Skeletal muscle cell (primary cell): ENCODE measurements at places on chromosomes 7 and 10.

DNA sequence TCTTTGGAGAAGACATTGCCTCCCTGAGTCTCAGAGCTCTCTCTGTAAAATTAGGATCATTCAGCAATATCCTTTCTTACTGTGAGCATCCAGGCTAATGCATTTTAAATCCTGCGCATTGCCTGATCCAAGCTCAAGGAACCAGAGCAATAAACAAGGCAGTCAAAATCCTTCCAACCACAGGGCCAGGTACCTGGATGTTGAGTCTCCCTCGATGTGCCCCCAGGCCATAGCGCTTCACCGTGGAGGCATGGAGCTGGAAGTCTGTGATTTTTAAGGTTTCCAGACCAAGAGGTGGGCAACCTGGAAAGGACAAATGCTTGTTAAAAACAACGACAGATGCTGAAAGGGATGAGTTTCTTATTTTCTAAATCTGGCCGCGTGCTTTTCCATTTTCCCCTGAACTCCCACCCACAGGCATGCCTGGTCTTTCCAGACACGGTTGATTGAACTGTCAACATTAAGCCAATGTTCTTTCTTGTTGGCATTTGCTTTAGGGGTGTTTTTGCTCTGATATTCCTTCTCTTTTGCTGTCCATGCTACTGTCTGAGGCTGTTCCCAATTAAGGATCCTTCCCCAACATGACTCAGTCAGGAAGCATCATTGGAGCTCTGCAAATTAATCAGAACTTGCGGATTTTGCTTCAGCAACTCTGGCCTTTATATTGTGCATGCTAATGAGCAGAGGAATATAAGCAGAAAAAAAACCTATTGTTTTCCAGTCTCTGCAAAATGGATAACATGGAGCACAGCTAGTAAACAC lies 29.0 kb downstream of the CPXM2 start:
- DNase-seq, result no peak

DNA sequence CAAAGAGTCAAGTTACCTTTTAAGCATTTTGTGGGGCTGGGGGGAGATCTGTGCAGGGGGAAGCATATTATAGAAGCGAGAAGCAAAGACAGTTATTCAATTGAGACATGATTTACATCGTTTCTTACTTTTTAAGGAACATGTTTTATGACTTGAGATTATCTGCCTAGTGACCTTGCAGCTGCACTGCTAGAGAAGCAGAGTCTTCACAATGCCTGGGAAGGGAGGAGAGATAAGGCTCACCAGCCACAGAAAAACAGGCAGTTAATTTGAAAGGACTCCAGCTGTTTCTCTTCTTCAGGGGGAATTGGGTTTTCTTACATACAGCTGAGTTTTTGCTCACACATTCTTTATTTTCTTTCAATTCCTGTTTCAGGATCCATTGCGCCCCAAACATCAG lies 31.0 kb downstream of the PHYH start:
- no peak for DNase-seq

GRCh38 chr10:44362866-44363711 lies 21.8 kb downstream of the CXCL12 start:
- DNase-seq, result no peak

DNA sequence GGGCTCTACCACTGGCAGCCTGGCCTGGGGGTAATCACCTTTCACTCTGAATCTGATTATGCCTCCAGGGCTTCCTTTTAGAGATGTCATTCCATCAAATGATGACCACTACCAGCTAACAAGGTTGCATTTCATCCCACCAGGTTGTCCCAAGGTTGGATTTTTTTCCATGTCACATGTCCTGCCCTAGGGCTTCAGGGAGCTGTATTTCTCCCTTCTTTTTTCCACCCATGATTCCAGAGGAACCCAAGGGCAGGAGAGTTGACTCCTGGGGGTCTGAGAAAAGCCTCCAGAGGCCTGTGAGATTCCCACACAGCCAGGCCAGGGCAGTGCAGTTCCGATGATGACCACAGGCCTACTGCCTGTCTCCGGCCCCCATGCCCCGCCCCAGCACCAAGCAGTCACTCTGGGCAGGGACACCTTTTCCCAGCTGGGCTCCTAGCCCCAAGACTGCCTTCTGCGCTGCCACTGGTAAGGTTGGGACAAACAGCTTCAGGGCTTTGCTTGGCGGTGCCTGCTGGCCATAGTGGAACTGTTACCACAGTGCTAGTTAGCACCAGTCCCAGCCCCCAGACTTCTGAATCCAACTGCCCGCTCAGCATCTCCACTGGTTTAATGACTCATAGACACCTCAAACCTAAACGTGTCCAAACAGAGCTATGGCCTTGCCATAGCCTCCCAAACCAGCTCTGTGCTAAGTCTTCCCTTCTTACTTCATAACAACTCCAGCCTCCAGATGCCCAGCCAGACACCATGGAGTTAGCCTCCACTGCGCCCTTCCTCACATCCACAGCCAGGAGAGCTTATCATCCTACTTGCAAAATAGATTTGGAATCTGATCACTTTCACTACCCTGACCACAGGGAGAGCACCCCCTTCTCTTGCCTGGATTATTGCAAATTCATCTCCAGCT lies 133.7 kb downstream of the ARHGAP22 start:
- no peak for DNase-seq

DNA sequence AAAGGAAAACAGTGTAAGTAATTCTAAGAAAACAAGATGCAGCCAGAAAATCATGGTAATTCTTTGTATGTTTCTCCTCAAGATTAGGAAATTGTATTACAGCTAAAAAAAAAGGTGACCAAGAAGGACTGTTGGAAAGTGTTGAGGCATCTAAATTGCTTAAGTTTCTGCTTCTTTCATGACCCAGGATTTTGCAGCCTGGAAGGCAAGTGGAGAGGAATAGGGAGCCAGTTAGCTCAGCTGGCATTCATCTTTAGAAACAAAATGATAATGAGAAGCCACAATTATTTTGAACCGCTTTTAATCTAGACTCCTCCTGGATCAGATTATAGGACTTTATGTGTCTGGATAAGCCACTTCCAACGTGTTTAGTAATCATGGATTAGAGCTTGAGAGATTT lies 56.8 kb upstream of the TMEM229A start:
- no peak for DNase-seq

DNA sequence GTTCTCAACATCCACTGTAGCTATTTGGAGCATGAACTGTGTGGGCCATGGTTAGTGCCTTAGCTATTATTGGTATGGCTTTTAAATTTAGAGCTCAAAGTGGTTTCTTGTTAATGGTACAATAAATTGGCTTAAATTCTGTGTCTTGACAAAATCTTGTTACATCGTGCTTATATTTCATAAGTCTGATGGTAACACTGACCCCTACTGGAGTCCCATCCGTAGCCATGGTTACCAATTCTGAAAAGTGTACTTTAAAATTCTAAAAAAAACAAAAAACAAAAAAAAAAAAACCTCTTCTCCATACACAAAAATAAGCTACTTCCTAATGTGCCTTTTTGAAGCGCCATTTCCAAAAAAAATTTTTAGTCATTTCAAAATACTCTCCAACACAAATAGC lies 6.4 kb upstream of the RPP30 start:
- DNase-seq, result no peak

GRCh38 chr7:44158873-44159631 lies 17.9 kb upstream of the MYL7 start:
- DNase-seq, result no peak

GRCh38 chr7:22049766-22050500 lies 104.2 kb upstream of the CDCA7L start:
- no peak for DNase-seq

DNA sequence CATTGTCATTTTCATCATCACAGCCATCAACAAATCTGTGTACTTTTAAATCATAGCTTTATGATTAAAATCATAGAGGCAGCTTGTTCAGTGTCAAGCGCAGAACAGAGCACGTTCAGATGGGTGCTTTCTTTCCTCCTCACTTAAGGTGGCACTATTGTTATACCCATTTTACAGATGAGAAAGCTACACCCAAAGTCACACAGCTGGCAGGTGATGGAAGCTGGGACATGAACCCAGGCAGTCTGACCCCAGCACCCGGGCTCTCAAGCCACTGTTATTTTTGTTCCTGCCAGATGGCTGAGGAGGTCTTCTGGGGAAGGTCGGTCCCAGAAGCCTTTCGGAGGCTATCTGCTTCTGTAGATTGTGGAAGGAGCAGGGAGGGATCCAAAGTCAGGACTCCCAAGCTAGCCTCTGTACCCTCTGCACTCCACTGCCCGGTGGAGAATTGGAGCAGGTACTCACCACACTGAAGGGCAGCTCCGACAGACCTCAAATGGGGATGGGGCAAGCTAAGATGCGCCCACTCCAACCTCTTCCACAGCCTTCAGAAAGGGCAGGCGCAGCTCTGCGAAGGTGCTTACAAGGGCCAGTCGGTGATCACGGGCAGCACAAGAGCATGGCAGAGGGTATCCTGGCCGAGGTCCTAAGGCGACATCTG lies 610 bp downstream of the AVPI1 start:
- DNase-seq, result no peak

GRCh38 chr7:44891372-44891771 lies 6.0 kb upstream of the PURB start:
- DNase-seq, result no peak

DNA sequence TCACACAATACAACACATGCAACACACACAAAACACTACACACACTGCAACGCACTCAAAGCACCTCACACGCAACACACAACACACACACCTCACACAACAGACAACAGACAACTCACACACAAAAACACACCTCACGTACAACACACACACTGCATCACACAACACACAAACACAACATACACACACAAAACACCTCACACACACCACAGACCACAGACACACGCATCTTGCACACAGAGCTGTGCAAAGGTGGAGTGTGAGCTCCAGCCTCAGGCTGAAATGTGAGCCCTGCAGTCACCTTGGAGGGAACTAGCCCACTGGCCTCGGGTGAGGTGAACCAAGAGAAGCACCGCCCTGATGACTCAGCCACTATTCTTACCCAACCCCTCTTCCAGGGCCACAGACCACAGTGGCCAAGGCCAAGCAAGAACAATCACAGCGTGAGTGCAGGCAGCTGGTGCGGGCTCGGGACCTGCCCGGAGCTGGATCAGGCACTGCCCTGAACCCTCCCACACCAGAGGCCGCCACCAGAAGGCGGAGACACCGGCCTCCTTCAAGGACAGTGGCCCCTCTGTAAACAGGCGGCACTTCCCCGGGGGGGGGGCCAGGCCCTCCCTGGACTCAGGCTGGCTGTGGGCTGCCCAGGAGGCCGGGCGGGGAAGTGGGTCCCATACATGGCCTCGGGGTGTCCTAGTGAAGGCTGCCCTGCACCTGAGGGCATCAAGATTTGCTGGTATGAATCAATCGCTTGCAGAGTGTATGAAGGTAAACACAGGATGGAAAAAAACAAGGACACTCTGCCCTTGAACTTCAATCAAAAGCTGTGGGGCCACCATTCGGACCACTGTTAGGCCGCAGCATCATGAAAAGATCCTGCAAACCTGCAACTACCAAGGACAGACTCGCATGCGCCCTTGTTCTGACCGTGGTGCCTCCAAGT lies 106.7 kb downstream of the TNS3 start:
- DNase-seq, result peak; percentile 78

- DNase-seq, result no peak
Observed at GRCh38 chr10:18472977-18473376, 178.4 kb downstream of the NSUN6 start.

DNA sequence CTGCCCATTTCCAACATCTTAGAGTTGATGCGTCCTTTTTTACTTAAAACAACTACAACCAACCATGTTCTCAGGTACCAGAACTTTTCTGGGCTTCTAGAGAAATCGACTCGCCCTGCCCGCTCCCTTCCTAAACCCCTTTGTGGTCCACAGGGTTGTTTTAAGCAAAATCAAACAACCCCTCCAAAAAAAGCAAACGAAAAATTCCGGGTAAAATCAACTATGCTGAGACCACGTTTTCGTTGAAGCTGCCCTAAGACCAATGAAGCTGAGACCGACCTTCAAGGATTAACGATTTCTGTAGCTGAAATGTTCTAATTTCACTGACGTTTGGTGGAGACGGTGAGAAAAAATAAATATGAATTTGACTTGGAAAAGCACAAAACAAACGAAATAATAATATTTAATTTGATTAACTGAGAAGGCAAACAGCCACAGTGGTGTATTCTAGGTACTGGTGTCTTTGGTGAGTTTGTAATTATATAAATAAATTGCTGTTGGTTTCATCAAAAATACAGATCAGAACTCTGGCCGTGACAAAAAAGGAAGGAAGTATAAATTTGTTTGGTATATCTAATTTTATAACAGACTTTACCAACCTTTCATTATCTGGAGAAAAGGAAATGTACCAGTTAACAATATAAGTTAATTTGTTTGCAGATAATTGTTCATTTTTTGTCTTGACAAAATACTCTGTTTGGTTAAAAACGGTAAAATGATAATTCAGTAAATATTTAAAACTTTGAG lies 4.7 kb upstream of the IGF2BP3 start:
- DNase-seq, result no peak

GRCh38 chr7:31512166-31512565 lies 1.7 kb upstream of the ITPRID1 start:
- DNase-seq, result no peak

DNA sequence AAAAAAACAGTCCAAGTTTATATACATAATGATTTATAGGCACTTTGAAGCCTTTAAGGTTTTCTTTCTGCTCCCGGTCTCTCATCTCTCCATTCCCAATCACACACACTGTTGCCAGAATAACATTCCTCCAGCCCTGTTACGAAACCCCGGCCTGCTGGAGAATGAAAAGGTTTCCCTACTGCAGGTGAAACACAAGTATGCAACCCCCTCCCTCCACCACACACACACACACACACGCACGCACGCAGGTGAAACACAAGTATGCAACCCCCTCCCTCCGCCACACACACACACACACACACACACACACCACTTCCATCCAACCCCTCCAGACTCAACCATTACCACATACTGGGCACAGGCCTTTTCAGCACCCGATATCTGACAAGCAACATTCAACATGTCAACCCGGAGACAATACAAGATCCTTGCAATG lies 87.5 kb downstream of the PARD3 start:
- DNase-seq, result no peak

GRCh38 chr10:96013956-96014355 lies 29.4 kb upstream of the CCNJ start:
- DNase-seq, result no peak
